ENCODE measurements at places on chromosomes 6 and 20.

GRCh38 chr20:35637276-35637675, 21.6 kb downstream of the SPAG4 start:
- DNase-seq, result no peak

DNA sequence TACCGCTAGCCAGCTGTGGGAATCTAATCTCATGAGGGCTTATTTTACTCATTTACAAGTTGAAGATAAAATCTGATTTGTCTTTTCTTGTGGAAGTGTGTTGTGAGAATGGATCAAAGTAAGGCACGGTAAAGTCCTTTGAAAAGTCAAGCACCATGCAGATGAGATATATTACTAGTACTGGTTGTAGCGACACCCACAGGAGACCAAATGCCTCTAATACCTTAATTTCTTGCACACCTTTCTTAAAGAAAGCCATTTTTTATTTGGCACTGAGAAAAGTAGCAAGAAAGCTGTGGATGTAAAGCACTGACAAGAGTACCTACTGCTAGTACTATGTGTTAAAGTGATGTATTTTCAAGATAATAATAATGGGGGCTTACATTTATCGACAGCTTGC, 191.0 kb upstream of the MMS22L start:
- DNase-seq, result no peak

DNA sequence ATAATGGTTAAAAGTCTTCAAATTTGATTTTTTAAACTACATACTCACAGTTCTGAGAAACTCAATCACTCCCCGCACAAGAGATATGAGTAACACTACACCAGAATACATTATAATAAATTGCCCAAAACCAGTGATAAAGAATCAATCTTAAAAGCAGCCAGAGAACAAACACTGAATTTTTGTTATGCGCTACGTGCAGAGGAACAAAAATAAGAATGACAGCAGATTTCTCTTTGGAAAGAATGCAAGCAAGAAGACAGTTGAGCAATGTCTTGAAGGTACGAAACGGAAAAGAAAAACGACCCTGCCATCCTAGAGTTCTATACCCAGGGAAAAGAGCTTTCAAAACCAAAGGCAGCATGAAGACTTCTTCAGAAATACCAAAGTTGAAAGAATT, 216.7 kb downstream of the TTLL2 start:
- no peak for DNase-seq

DNA sequence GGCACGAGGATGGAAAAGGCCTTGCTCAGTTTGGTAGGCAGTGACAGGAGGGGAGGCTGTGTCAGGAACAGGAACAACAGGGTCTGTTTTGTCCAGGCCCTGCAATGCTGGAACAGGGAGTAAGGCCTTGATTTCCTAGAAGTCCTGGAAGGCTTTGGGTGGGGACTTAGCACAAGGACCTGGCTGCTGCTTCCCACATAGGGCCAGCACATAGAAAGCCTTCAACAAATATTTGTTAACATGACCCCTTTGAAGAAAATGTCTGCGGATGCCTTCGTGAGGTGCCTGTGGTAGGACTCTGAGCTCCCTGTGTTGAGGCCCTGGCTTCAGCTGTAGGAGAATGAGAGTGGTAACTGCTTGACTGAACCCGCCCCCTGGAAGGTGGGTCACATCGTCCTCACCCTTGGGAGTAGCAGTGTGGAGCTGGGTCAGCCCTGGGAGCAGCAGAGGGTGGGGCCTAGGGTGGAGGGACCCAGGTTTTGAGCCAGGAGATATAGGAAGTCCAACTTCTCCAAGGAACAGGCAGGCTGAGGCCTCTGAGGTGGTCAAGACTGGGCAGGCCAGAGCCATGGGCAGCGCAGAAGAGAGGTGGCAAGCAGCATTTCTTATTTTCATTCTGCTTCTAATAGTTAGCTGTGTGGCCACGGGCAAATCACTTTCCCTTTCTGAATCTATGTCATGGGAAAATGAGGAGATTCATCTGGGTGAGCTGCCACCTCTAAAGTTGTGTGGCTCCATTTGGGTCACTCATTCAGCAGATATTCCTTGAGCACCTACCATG, 50.0 kb downstream of the CNBD2 start:
- no peak for DNase-seq

GRCh38 chr20:16917636-16918035, 169.5 kb downstream of the OTOR start:
- no peak for DNase-seq

DNA sequence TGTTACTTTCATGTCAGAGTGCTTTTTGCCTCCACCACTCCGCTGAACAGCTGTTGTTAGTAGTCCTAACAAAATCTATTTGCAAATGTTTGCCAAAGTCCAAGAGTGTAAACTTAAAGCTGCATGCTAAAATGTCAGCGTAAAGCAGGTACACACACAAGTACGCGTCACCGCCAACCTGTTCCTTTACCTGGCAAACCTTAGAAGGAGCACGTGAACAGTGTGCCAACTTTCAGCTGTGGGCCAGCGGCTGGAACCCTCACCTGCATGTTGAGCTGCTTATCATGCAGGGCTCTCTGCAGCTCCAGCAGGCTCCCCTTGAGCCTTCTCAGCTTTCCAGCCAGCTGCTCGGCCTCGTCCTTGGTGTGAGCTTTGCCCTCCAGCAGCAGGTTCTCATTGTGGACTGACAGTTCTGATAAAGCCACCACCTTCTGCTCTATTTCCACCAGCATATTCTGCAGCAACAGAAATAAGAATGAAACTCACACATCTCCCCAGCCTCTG, 359.3 kb downstream of the SYNE1 start:
- no peak for DNase-seq

DNA sequence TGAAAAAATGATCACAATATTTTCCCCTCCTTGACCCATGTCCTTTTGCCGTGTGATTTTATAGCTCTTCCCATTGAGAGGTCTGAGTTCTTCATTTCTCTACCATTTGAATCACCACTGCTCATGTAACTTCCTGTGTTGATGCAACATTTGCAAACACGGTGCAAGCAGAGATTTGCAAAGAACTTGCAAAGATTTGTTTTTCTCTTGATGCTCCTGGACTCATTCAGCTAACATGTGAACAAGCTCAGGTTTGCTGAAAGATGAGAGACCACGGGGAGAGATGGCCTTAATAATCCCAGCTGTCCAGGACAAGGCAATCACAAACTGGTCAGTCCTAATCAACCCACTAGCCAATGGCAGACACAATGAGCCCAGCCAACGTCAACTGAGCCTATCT, 8.6 kb downstream of the VNN2 start:
- no peak for DNase-seq

DNA sequence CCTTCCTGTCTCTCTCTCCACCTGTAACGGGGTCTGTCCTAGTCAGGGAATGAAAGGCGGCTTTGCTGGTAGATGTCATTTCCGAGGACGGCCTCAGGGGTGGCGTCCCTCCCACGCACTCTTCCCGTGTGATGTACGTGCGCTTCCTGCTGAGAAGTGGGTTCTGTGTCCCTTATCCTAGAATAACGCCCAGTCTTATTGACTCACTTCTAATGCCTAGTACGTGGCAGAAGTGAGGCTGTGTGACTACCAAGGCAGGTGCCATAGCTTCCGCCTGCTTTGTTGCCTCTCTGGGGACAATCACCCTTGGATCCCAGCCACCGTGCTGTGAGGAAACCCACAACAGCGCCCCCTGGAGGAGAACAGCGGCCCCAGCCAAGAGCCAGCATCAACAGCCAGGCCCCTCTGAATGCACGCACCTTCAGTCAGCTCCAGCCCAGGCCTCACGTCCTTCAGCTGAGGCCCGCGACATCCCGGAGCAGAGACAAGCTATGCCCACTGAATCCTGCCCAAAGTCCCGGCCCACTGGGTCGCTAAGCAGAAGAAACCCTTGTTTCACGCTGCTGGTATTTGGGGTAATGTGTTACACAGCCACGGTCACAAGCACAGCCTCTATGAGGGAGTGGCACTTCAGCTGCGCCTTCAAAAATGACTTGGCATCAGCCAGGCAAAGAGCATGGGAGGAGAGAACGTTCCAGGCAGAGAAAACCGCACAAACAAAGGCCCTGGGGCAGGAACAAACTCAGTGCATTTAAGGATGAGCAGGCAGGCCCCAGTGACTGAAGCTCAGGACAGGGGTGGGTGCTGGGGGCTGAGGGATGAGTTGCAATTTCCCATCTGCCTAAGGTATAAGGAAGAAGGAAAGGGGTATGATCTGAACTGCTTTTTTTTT, 224.2 kb downstream of the NFATC2 start:
- DNase-seq, result no peak

- DNase-seq, result no peak
Measured at GRCh38 chr6:1892716-1893115, 283.0 kb downstream of the FOXC1 start.

Data from GM12864 (cell line).